Suppressor macrophage treated with lipopolysaccharide for 4 hours (primary cell): ENCODE measurements at places on chromosomes 7 and 10.

DNA sequence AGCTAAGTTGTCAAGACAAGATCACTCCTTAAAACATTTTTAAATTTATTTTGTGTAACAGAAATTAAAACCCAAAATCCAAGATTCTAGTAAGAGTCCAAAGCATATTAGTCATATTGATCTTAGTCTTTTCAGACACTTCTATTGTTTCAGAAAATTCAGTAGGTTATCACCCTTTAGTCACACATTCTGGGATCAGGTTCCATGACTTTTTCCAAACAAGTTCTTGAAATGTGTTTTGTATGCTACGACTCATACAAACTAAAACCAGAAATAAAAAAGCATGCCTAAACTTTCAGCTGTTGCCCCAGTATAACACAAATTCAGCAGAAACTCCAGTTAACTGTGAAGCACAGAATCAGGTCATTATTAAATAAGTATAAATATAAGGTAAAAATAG, 10.7 kb downstream of the SEMA3D start:
- no peak for DNase-seq

- DNase-seq = peak; percentile 29
These were observed 18.1 kb upstream of the OIT3 start for GRCh38 chr10:72875250-72876055.

- no peak for DNase-seq
These were observed 40.0 kb upstream of the AGR3 start for GRCh38 chr7:16921644-16922257.

- DNase-seq = no peak
These were observed 181.7 kb downstream of the MYOF start for GRCh38 chr10:93300288-93300917.

DNA sequence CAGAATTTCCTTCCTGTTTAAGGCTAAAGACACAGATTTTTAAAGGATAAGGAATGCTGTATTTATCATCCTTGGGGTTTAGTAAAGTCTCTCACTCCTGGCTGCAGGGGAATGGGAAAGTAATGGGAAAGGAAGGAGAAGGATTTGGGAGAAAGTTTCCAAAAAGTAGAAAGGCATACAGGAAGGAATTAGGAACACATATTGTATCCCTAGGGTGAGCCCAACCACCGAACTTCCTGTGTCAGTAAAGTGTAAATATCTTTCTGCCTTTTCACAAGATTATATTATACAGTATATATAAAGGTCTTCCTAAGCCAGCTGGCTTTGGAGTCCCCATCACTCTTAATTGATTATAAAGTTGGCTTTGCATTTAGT, 12.0 kb upstream of the UBE2D1 start:
- DNase-seq = no peak

DNA sequence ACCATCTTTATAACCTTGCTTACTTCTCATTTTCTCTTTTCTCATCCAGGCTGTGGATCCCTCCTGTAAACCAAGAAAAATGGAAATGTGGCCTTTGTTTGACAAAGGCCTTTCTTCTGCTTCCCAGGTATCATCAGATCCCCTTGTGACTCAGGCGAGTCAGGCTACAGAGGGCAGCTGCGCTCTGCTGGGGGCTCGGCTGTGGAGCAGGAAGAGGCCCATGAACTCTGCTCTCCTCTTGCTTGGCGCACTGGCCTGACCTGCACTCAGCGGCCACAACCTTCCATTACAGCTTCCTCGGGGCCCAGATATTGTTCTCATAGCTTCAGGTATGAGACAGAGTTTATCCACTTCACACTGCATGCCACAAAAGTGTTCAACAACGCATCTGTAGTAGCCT, 457.6 kb upstream of the COBL start:
- no peak for DNase-seq

DNA sequence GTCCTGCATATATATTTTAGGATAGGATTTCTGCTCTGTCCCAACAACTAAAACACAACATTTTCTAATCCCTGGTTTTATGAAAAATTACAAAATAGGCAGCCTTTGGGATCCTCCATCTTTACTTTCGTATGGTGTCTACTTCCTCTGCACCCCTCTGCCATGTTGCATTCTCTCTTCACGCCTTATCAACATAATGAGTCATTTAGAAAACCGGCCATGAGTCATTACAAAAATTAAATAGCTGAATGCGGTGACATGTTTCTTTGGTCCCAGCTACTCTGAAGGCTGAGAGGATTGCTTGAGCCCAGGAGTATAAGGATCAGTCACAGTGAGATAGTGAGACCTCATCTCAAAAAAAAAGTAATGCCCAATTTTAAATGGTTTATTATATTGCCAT, 148.1 kb upstream of the CELF2 start:
- DNase-seq = no peak

DNA sequence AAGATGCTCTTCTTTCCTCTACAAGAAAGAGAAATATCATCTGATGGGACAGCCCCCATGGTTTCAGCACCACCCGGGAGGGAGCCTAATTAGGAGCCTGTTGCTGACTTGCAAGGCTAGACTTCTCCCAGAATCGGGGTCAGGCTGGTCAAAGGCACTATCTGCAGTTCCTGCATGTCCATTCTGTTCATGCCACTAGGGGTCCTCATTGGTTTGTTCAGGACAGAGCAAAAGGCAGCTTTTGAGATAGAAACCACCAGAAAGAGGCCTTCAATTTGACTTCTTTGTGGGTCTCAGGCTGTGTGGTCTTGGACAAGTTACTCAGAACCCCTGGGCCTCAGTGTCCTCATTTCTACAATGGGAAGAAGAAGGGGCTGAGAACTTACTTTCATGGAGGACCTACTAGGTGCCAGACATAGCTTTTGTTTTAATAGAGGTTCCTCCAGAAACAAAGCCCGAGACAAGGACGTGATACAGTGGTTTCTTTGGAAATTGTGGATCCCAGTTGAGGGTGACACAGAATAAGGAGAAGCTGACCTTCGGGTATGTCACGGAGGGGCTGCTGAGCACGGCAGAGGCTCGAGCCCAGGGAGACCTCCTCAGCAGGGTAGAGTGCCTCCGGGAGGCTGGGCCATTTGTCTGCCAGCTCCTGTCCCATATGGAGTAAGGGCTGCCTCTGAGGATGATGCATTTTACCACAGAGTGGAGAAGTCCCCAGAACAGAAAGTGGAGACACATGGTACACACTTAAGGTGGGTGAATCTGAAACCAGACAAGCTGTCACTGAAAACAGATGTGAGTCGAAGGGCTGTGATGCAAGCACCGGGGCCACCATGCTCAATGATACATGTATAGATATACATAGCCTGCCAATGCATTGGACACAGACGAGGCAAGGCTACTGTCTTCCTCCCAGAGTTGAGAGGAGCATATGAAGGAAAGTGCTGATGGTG, 33.1 kb upstream of the NEUROD6 start:
- DNase-seq = peak; percentile 67

DNA sequence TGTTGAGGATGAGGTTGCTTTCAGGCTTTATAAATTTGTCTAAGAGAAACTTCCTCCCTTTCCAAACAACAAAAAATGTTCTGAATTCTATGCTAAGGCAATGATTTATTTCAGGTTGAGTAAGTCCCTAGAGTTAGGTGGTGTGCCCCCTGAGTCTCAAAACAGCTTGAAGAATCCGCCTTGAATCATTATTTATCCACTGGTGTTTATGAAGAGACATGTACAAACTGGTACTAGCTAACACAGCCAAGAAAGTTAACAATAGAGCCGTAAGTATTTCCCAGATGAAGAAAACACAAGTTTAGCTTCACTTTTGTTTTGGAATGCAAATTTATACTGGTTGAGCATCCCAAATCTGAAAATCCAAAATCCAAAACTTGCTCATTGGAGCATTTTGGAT, 66.2 kb upstream of the SRPK2 start:
- DNase-seq = no peak

- DNase-seq = no peak
These were observed 41.9 kb upstream of the FRMD4A start for GRCh38 chr10:14372606-14373005.

DNA sequence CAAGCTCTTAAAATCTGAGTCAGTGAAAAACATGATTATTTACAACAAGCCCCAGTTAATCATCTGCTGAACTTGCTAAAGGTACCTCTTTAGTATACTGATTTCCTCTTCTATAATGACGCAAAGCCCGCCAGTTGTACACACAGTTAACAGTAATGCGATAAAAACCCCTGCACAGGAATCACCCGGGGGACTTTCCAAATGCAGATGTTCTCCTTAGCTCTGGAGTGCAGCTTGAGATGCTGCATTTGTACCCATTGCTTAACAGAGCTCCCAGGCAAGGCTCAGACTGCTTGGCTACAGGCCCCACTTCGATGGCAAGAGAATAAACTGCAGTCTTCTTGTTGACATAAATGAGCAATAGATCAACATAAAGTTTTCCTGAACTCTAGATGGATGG, 279.6 kb upstream of the HGF start:
- no peak for DNase-seq

DNA sequence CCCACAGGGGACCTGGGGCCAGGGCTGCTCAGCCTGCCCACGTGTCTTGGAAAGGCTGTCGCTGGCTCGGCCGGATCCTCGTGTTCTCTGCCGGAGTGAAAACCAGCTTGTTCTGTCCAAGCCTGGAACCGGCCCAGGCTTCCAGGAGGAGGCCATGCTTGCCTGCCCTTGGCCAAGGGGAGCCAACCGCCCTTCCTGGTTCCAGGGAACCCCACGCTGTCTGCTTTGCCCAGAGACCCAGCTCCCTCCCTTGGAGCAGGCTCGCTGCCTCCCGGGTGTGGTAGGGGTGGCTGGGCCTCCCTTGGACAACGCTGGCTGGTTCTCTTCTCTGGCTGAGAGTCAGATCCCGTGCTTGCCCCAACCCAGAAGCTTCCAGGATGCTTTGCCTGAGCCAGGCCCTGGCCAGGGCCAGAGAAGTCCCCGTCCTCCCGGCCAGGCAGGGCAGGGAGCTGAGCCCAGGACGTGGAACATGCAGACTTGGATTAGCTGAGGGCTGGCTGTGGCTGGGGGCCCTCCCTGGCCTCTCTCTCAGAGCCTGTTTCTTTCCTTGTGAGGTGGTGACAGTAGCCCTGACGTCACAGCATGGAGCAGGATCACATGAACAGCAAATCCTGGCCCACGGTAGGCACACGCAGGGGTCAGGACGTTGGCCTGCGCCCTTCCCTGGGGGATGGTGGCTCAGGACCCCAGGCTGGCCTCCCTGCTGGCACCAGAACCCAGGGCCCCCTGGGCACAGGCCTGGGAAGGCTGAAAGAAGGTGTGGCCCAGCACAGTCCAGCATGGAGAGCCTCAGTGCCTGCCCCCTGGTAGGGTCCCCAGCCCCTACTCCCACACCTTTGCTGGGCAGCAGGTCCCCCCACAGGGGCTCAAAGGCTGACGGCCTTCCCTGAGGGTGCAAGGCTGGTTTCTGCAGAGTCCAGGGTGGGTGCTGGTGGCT, 67.5 kb downstream of the PWWP2B start:
- no peak for DNase-seq

GRCh38 chr7:112743811-112744210, 46.4 kb downstream of the TMEM168 start:
- DNase-seq = no peak

GRCh38 chr7:47405921-47406800, 175.8 kb downstream of the TNS3 start:
- no peak for DNase-seq

- no peak for DNase-seq
These were observed 9.6 kb downstream of the PDZD8 start for GRCh38 chr10:117365612-117366011.

DNA sequence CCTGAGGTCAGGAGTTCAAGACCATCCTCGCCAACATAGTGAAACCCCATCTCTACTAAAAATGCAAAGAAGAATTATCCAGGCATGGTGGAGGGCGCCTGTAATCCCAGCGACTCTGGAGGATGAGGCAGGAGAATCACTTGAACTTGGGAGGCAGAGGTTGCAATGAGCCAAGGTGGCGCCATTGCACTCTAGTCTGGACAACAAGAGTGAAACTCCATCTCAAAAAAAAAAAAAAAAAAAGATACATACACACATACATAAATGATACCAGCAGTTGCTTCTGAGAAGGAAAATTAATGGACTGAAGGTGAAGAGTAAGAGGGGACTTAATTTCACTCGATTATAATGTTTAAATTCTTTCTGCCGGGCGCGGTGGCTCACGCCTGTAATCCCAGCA, 40.2 kb upstream of the PAX2 start:
- no peak for DNase-seq

DNA sequence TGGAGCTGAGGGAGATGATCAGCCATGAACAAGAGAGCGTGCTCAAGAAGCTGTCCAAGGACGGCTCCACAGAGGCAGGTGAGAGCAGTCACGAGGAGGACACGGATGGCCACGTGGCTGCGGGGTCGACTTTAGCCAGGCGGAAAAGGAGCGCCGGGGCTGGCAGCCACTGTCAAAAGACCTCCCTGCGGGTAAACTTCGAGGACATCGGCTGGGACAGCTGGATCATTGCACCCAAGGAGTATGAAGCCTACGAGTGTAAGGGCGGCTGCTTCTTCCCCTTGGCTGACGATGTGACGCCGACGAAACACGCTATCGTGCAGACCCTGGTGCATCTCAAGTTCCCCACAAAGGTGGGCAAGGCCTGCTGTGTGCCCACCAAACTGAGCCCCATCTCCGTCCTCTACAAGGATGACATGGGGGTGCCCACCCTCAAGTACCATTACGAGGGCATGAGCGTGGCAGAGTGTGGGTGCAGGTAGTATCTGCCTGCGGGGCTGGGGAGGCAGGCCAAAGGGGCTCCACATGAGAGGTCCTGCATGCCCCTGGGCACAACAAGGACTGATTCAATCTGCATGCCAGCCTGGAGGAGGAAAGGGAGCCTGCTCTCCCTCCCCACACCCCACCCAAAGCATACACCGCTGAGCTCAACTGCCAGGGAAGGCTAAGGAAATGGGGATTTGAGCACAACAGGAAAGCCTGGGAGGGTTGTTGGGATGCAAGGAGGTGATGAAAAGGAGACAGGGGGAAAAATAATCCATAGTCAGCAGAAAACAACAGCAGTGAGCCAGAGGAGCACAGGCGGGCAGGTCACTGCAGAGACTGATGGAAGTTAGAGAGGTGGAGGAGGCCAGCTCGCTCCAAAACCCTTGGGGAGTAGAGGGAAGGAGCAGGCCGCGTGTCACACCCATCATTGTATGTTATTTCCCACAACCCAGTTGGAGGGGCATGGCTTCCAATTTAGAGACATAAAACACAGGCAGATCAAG, 3.3 kb downstream of the GDF2 start:
- DNase-seq = no peak

GRCh38 chr7:69959789-69960499, 361.7 kb downstream of the AUTS2 start:
- DNase-seq = no peak

GRCh38 chr10:101896225-101896877, 52.8 kb upstream of the KCNIP2 start:
- no peak for DNase-seq

DNA sequence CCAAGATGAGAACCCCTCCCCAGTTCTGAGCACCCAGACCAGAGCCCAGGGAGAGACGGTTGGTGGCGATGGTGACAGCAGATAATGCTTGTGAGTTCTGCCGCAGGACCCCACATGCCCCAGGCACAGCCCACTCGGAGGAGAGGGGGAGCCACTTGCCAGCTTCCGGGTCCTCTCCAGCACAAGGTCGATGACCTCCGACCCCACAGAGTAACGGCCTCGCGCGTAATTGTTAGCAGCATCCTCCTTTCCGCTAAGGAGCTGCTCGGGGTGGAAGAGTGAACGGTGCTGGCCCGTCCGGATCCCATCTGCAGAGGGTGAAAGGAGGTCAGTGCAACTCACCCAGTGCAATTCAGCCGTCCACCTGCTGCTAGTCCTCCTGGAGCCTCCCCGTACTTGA, 9.5 kb downstream of the TUBAL3 start:
- DNase-seq = no peak

- no peak for DNase-seq
These were observed 332.6 kb downstream of the SH2D4B start for GRCh38 chr10:80870282-80870681.
